Esophagus squamous epithelium (tissue), 5 donors: ENCODE measurements at places on chromosomes 2 and 18.

DNA sequence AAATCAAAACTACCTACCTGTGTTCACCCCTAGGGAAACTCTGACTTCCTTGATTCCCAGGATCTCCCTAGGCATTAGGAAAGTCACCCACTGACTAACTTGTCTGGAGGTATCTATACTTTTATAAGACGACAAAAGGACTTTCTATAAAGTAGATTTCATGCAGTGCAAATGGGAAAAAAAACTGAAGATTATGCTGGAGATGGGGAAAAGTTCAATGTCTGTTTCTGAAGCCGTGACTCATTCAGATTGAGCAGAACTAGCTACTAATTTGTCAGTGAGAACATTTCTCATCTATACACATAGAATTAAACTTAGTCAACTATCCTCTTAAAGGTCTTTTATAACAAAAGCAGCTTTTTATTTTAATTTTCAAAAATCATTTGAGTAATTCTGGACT lies 6.0 kb downstream of the SEPTIN10 start:
- DNase-seq, result no peak
- no peaks in the 10 kb centered on the region for H3K4me1 ChIP-seq
- H3K27me3 ChIP-seq, result no peaks in the 10 kb centered on the region
- H3K36me3 ChIP-seq, result no peaks in the 10 kb centered on the region
- H3K27ac ChIP-seq, result peak overlapping the region; percentile 76

DNA sequence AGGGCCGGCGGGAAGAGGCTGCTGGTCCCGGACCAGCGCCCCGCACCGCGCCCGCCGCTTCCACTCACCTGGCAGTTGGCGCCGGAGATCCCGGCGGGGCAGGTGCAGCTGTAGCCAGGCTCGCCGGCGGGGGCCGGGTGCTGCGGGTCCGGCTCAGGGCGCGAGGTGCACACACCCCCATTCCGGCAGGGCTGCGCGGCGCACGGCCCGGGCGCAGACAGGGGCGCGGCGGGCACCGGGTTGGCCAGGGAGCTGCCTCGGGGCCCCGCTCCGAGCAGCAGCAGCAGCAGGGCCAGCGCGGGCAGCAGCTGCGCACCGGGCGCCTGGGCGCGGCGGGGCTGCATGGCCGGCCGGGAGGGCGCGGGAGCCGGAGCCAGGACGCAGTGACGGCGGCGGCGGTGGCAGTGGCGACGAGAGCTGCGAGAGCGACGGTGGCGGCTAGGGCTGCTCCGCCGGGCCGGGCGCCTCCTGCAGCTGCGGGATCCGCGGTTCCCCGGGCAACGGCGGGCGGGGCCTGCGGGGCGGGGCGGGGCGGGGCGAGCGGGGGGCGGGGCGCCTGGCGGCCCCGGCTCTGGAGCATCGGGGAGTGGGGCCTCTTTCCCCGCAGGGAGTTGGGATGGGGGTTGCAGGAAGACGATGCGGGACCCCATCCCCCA lies at the start of gene DNER:
Gene DNER (minus strand): TSS at position 476 of the 656 bp plus-strand sequence. CDS start 132 bp downstream, at position 344.
- peaks cover 7% of the 10 kb centered on the region for H3K27me3 ChIP-seq
- H3K4me3 ChIP-seq, result peak within 1 kb of the TSS; percentile 65
- H3K27ac ChIP-seq, result no peak within 1 kb of the TSS
- H3K36me3 ChIP-seq, result no peaks in the 10 kb centered on the region
- DNase-seq, result no peak

GRCh38 chr2:12300927-12301326 lies 415.8 kb upstream of the TRIB2 start:
- H3K4me3 ChIP-seq, result no peak overlapping the region
- H3K4me1 ChIP-seq, result peaks cover 7% of the 10 kb centered on the region
- H3K27me3 ChIP-seq, result no peaks in the 10 kb centered on the region
- no peak for DNase-seq

DNA sequence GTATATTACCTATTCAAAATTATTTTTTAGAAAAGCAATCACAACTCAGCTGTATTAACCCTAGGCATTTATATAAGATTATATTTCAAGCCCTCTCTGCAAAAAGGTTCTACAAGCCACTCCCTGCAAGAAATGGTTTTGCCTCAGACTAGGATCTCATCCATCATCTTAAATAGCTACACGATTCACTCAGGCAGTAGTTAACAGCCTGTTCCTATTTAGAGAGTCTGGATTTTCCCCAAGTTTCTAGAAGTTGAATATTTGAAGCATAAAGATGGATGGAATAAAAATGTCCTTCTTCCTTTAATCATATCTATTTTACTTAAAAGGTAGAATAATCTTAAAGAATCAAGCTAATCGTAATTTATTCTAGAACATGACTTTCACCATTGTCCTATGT lies 167.1 kb upstream of the STK17B start:
- H3K27me3 ChIP-seq, result no peaks in the 10 kb centered on the region
- H3K27ac ChIP-seq, result no peak overlapping the region
- DNase-seq, result no peak
- no peaks in the 10 kb centered on the region for H3K4me1 ChIP-seq

GRCh38 chr2:151119374-151119773 lies 142.3 kb downstream of the RBM43 start:
- H3K4me3 ChIP-seq, result no peak overlapping the region
- no peak overlapping the region for H3K27ac ChIP-seq
- H3K36me3 ChIP-seq, result no peaks in the 10 kb centered on the region
- no peaks in the 10 kb centered on the region for H3K4me1 ChIP-seq

GRCh38 chr2:152587187-152587947 lies 129.9 kb downstream of the PRPF40A start:
- H3K4me3 ChIP-seq, result no peak overlapping the region
- no peak overlapping the region for H3K27ac ChIP-seq
- peaks cover 6% of the 10 kb centered on the region for H3K36me3 ChIP-seq
- no peak for DNase-seq
- no peaks in the 10 kb centered on the region for H3K27me3 ChIP-seq

GRCh38 chr2:47173986-47174732 lies 19.1 kb upstream of the STPG4 start:
- H3K36me3 ChIP-seq, result no peaks in the 10 kb centered on the region
- peaks cover 63% of the 10 kb centered on the region for H3K4me1 ChIP-seq
- H3K27me3 ChIP-seq, result no peaks in the 10 kb centered on the region
- peak overlapping the region; percentile 98 for H3K4me3 ChIP-seq
- no peak for DNase-seq

DNA sequence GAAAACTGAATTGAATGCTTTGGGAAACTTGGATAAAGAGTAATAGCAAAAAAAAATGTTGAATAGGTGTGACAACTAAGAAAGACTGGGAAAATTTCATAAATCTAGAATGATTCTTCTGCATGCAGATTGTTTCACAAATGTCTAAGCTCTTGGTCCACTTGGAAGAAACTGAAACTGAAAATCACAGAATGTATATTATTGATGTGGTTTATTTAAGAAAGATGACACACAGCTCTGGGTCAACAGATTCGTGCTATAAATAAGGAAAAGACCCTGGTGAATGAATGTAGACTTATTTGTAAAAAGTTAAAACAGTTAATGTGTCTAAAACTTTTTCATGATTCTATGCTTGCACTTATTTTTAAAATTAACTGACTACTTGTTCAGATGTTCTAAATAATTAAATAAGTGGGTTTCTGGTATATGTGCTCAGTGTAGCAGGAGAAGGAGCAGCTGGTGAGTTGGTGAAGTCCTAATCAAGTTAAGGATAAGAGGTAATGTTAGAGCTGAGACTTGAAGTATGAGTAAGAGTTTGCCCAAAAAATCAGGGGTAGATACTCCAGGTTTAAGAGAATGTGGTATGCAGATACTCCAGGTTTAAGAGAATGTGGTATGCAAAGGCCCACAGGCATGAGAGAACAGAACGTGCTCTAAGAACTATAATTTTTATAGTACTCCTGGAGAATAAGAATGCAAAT lies 24.5 kb downstream of the UGP2 start:
- H3K27ac ChIP-seq, result no peak overlapping the region
- no peaks in the 10 kb centered on the region for H3K36me3 ChIP-seq
- no peaks in the 10 kb centered on the region for H3K27me3 ChIP-seq
- no peak for DNase-seq

- H3K27me3 ChIP-seq, result no peaks in the 10 kb centered on the region
- no peaks in the 10 kb centered on the region for H3K36me3 ChIP-seq
- H3K27ac ChIP-seq, result no peak overlapping the region
- no peak overlapping the region for H3K4me3 ChIP-seq
These were observed 270.6 kb upstream of the RGPD4 start for GRCh38 chr2:107556038-107556627.
